ENCODE measurements at places on chromosomes 4 and X.

DNA sequence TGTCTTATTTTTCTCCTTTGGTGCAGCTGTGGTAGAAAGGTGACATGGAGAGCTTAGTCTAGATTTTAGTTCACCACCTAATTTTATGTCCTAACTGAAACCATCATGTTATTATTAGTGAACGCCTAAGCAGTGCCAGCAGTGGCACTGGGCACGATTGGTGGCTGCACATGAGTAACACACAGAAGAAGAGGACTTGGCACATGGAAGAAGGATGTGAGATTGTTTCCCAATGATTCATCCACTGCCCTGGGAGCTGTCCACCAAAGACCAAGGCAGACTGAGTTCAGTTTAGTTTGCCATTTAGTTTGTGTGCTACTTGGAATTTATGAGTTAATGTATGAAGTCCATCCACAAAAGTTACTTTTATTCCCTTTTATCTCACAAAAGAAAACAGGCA lies 68.1 kb upstream of the NAP1L5 start:
- no peak for DNase-seq

- DNase-seq: no peak
Measured at GRCh38 chrX:848386-848785, 217.8 kb downstream of the SHOX start.

DNA sequence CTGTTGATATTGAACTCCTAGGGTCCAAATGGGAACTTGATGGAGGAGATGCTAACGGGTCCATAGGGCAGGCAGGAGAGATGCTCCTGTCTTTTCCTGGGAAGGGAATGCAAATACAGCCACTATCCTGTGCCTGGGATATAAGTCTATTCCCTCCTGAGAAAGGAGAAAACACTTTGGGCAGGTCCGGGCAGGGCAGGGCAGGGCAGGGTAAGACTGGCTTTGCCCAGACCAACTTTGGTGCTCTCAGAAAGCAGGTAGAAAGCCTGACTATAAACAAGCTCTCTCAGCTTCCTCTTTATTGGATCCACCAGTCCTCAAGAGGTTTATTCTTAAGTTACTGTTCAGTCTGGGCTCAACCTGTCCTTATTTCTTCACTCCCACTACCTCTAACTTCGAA lies 232.3 kb downstream of the PTTG2 start:
- no peak for DNase-seq

- peak; percentile 33 for DNase-seq
Measured at GRCh38 chr4:170672381-170672965, 582.7 kb upstream of the AADAT start.

- no peak for DNase-seq
Measured at GRCh38 chr4:107599841-107600240, 120.2 kb downstream of the PAPSS1 start.

DNA sequence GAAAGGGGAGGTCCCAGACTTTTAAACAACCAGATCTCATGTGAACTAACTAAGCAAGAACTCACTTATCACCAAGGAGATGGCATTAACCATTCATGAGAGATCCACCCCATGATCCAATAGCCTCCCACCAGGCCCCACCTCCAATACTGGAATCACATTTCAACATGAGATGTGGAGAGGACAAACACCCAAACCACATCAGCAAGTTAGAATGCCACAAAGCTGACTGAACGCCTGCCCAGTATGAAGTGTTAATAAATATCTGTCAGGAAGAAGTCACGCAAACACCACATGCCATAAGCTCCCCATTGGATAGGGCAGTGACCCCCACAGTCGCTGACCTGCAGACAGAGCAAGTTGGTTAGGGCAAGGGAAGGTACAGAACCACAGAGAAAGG lies 14.3 kb downstream of the SLC10A6 start:
- DNase-seq: no peak

DNA sequence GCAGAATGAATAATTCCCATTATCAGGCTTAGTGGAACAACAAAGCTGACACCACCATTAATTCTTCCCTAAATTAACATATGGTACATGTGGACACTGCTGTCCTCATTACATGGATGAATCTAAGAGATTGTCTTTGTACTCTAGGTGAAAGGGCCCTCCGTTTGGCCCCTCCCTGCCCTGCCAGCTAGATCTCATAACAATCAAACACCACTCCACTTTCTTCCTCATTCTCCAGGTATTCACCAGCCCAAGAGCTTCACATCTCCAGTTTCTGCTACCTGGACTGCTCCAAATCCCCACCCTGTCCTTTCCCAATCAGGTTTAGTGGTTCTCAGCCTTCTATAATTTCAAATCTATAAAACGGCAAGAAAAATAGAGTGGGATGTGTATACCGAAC lies 3.8 kb downstream of the HSD17B11 start:
- no peak for DNase-seq

DNA sequence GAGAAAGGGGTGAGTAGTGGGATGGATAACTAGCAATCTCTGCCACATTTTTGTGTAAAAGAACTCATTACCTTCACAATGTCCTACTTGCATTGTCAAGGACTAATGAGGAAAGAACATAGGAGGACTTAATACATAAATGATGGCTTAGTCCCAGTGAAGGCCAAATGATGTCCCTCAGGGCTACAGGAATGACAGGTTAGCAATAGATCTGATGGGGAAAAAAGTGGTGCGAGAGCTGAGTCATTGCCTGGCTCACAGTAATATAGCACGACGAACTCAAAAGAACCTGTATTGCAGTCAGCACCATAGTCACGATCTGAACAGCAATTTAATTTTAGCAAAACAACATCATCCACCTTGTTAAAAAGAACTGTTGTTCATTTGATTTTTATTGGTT lies 70.9 kb upstream of the ARHGAP36 start:
- DNase-seq: no peak

DNA sequence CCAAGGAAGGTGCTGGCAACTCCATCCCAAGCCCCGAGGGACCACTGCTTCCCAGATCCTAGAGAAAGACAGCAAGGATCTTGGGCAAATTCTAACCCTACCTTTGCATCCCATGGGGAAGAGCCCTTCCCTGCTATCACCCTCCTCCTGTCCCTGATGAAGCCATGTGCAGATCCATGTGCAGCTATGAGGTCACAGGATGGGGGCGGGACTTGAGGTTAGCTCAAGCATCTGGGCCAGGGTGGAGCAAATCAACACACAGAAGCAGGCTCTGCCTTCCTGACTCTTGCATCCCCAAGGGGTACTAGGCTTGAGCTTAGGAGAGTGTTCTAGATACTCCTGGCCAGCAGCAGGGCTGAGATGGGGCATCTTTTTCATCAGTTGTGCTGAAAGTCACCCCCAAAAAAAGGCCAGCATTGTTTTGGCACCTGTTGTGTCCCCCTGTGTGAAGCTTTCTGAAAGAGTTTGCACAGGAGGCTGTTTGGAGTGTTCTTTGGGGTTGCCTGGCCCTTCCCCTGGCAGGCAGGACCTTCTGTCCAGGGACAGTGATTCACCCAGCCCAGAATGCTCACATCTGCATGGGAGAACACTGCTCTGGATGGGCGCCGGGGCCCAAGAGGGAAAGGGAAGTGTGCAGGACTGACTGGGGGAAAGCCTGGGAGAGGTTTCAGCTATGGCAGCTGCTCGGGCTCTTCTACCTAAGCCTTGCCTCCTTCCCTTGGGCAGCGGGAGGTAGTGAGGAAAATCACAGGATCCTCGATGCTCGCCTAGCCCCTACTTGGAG lies 50.8 kb downstream of the PRPS1 start:
- DNase-seq: no peak

- DNase-seq: no peak
Measured at GRCh38 chrX:16386126-16386525, 218.8 kb downstream of the MAGEB17 start.

DNA sequence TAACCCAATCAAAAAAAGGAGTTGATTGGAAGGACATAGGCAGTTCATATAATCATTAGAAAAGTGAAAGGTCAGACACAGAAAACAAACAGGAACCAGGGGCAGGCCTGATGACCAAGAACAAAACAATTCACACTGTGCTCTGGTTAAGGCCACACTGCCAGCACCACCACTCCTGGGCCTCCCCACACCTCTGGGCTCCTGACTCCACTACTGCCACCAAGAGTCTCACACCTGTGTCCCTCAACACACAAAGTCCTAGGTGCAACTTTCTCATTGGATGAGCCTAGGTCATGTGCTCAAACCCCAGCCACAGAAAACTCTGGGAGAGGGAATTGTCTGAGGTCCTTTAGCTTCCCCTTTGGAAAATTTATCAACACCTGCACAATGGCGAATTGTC lies 11.1 kb upstream of the FAM9C start:
- no peak for DNase-seq

- peak; percentile 18 for DNase-seq
Measured at GRCh38 chrX:153773218-153773611, 7.6 kb upstream of the SRPK3 start.

GRCh38 chr4:152220201-152220666 lies 315.7 kb downstream of the FBXW7 start:
- no peak for DNase-seq

- DNase-seq: no peak
Measured at GRCh38 chr4:187744911-187745310, 250.7 kb upstream of the ZFP42 start.

- no peak for DNase-seq
Measured at GRCh38 chr4:142925161-142925560, 79.1 kb upstream of the INPP4B start.

Data from D341Med (cell line).